ENCODE measurements at places on chromosomes 5 and 9.

DNA sequence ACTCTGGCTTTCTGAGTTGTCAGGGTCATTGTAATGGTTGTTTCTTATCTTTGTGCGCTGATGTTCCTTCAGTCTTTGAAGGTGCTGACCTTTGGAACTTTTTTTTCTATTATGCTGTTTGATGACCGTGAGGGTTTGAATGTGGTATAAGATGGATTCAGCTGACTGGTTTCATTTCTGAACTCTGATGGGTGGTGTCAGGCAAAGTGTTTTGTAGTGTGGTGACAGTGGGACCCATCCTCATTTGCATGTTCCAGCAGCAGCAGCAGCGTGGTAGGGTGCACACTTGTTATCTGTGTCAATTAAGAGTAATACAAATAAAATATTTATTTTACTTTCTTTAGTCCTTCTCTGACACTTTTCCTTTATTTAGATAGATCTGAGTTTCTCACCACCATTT, 227.7 kb upstream of the PRR16 start:
- no peak for DNase-seq

DNA sequence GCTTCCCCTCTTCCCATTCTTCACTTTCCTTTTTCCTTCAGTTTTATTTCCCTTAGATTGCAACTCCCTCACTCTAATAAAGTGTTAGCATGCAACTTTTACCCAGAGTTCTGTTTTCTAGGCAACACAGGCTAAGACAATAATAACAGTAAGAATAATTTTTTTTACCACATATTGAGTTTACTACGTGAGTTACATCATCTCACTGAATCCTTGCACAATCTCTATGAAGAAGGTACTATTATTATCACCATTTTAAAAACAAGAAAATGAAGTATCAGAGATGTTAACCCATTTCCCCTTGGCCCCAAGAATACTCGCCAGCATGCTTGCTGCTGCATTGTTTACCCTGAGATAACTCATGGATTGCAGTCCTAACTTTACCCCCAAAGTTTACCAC, 53.7 kb upstream of the SMIM32 start:
- no peak for DNase-seq

DNA sequence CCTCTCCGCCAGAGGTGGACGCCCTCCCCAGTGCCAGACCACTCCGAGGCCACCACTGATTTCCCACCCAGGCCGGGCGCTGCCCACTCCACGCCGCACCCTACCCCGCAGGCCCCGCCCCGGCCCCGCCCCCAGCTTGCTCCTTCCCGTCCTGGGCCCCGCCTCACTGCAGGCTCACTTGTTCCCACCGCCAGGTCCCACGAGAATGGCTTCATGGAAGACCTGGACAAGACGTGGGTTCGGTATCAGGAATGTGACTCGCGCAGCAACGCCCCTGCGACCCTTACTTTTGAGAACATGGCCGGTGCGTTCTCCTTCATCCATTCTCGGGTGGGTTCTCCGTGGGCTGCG, 6.5 kb downstream of the LRRC26 start:
- no peak for DNase-seq

DNA sequence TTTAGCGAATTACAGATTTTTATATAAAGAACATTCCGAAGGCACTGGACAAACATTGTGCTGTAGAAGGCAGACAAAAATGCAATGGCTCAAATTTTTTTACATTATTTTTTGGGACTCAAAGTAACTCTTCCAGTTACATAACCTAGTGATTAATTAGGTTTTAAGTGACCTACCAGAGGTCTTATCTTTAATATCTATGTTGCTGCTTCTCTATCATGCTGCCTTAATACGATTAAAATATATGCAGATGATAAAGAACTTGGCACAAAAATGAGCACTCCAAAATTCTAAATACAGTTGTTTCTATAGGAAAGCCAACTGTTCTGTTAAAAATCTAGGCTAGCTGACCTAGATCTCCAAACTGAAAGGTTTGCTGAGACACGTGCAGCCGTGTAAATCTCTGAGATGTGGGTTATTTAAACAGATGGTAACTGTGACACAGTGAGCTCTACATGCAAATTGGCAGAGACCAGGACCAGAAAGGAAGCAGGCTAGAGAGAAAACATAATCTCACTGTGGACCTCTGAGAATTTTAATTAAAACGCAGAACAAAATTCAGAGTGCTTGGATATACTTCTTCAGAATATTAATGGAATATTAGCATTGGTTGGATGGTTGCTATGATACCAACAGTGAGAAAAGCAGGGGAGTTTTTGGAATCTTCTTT, 56.2 kb downstream of the CAMK4 start:
- DNase-seq: no peak

GRCh38 chr9:73683862-73684591, 532.4 kb downstream of the ANXA1 start:
- DNase-seq: no peak

- DNase-seq: no peak
Observed at GRCh38 chr9:95266649-95267048, 50.9 kb downstream of the FANCC start.

DNA sequence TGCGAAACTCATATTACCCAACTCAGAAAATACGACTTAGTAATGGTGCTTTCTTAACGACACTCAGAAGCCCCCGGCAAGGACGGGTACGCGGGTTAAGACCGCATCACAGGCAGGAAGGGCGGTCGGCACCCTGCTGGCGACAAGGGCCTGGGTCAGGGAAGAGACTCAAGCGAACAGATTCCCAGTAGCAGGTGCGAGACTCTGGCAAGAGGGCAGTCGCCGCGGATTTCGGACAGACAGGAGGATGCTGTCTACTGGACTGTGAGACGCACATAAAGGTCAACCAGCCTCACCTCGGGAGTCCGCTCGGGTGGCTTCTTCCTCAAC, 398 bp downstream of the RAPGEF6 start:
- peak; percentile 68 for DNase-seq
